T follicular helper cell (primary cell): ENCODE measurements at places on chromosomes 1 and 21.

GRCh38 chr1:211736351-211736915 is 61.0 kb upstream of the NEK2 start:
- no peak for DNase-seq

GRCh38 chr1:33133478-33134105 is 48.3 kb downstream of the TRIM62 start:
- no peak for DNase-seq

DNA sequence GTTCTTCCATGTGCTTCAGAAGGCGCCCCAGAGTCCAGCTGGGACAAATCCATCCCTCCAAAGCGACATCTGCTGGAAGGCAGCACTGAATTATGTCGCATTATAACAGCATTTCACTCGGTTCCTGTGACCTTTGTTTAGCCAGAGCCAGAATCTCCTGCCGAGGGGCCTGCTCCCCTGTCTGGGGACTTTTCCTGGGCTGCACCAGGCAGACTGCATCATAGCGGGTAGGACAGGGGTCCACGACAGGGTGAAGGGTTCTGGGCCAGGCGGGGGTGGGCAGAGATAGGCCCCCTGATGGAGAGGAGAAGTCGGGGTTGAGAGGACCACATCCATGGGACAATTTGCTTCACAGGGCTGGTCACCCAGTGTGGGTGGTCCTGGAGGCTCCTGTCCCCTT is 276.9 kb downstream of the MATN1 start:
- DNase-seq: no peak

GRCh38 chr1:204075890-204076846 is 3.3 kb downstream of the SOX13 start:
- no peak for DNase-seq

- DNase-seq: no peak
Measured at GRCh38 chr21:27426196-27426595, 459.3 kb upstream of the ADAMTS5 start.

GRCh38 chr1:184562806-184563205 is 176.0 kb downstream of the C1orf21 start:
- no peak for DNase-seq

DNA sequence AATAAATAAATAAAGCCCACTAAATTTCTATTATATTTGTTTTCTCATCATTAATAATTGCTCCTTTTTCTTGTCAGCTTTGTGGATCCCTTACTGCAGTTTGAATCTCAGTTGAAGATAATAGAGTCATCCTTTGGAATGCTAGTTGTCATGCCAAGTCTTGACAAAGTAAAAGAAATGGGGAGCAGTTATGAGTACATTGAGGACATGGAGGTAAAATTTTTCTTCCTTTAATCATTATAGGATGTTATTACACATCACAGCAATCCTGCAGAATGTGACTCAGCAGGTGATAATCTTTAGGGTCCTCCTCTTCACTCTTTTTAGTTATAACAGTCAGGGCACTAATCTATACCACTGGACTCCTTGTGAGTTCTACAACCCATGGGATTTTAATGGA is 24.1 kb downstream of the MROH9 start:
- no peak for DNase-seq

GRCh38 chr1:218592688-218593087 is 247.6 kb downstream of the TGFB2 start:
- no peak for DNase-seq

DNA sequence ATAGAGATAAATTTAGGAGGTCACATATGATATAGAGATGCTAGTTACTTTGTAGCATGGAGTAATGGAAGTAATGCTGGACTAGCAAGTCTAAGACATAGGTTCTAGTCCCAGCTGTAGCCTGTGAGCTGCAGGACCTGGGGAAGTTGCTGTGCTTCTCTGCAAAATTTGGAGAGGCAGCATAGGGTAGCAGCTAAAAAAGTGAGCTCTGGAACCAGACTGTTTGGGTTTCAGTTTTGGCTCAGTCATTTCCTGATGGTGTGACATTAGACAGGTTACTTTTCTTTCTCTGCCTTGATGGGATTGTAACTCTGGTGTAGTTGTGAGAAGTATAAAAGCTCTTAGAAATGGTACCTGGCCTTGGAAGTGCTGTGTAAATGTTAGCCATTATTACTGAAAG is 3.3 kb downstream of the METTL13 start:
- no peak for DNase-seq

DNA sequence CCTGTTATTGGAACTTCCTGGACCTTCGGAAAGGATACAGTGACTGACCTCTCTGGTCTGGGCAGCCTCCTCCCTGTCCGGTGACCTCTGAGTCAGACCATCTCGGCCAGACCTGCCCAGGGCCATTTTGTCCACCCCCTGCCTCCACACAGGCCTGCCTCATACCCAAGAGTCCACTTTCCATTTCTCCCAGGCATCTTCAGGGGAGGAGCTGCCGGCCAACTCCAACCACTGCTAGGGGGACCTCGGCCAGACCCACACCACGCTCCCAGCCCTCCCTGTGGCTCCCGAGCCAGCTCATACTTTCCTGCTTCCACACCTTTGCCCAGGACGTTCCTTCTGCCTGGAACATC is 29.5 kb upstream of the RUNX3 start:
- no peak for DNase-seq
